ENCODE measurements at places on chromosomes 1 and 21.

DNA sequence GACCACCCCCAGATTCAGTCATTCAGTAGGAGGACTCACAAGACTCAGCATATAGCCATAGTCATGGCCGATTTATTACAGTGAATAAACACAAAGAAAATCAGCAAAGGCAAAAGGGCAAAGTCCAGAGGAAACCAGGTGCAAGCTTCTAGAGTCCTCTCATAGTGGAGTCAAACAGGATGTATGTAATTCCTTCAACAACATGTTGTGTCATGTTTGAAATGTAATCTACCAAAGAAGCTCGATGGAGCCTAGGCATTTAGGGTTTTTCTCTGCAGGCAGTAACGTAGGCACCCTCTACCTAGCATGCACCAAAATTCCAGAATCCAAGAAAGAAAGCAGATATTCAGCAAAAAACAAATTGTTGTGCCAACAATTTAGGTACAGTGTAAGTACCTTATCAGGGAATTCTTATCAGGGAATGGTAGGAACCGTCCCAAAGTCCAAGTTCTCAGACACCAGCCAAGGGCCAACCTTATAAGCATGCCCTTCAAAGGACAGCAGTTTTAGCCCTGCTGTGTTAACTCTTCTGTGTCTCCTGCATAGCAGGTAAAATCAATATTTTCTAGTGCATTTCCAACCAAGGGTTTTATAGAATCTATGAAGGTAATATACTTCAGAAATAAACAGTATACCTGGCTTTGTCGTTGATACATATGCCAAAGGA lies 16.1 kb upstream of the SLAMF6 start:
- no peak for DNase-seq

DNA sequence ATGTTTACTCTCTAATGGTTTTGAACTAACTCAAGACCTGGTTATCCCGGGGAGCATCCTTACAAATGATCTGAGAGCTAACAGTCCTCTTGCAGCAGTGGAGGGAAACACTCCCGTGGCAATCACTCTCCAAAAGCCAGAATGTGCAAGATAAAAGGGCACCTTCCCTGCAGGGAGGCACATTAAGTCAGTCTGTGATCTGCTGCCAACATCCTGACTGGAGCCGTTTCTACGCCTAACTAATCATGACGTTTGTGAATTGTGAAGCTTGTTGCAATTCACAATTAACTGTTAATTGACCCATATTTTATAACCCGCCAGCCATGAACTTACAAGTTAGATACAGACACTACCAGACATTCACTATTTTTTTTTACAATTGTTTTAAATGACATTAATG lies 52.1 kb upstream of the LGALS8 start:
- no peak for DNase-seq

DNA sequence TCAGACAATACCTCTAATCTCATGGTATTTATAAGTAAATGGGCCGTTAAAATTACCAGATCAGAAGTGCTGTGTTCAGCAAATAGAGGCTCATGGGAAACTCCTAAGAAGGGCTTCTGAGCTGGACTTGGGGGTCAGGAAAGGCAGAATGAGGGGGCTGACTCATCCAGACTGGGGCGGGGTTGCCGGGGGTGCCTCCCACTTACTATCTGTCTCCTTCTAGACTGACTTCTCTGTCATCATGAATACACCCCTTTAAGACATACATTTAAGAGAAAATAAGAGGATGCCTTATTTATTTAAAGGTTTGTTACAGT lies 96.0 kb upstream of the ERRFI1 start:
- DNase-seq: no peak

- no peak for DNase-seq
These were observed 29.1 kb downstream of the OPRD1 start for GRCh38 chr1:28840928-28841544.

GRCh38 chr1:7508934-7509519 lies 262.1 kb upstream of the VAMP3 start:
- no peak for DNase-seq
